ENCODE measurements at places on chromosomes 5 and 9.

DNA sequence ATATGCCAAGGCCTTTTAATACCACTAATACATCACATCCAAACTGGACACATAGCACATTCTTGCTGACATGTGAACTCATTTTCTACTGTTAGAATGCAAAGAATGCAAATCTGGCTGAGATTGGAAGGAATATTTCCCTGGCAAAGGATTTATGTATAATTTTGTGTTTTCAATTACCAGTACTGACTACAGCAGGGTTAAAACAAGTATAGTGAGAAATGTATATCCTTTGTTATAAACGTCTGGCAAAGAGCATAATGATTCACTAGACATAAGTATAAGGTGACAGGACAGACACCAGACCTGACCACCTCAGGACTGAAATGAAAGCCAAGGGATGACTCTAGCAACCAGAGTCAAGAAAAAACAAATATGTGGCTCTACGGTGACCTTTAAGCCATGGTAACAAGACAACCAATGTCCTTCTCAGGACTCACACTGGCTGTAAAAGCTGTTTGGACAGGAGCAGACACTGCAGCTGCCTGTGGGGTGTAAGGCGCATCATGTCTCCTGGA, 95.0 kb downstream of the MRPS27 start:
- no peak for DNase-seq

DNA sequence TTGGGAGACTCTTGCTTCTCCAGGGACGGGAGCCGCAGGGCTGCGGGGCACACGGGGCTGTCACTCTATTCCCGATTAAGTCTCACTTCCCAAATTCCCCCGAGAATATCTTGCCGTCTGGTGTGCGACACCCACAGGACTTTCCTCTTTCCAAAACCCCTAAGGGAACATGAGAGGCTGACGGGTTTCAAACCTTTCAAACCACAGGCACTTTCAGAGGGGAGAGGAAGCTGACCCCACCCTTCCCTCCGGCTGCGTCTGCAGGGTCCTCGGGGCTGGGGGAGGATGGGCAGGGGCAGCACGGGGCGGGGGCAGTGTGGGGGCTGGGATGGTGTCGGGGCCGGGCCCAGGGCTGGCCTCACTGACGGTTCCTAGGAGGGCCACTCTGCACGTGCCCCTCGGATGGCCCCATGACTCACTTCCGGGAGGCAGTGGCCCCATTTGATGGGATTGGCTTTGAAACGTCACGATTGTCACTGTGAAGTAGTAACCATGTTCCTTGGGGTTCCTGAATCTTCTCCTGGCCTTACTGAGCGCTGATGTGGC, 38.2 kb downstream of the SLC9A3 start:
- no peak for DNase-seq

- no peak for DNase-seq
Measured at GRCh38 chr5:16592255-16592654, 24.5 kb downstream of the RETREG1 start.

GRCh38 chr9:123067136-123067535, 33.7 kb downstream of the GPR21 start:
- no peak for DNase-seq

DNA sequence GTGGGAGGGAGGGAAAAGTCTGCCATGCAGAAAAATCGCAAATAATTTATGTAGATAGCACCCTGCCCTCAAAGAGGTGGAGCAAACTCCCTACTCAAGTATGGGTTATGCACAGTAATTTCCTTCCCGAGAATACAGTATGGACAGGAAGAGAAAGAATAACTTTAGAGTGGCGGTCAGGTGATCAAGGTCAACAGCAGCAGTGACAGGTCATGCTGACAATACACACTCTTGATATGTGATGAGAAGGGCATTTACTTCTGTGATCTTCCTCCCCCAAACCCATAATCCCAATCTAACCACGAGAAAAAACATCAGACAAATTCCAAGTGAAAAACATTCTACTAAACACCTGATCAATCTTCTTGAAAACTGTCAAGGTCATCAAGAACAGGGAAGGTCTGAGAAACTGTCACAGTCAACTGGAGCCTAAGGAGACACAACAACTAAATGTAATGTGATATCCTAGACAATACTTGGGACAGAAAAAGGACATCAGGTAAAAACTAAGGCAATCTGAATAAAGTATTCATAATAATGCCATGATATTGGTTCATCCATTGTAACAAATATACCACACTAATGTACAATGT, 11.7 kb downstream of the BICD2 start:
- DNase-seq: no peak

- DNase-seq: no peak
Measured at GRCh38 chr5:113384782-113385285, 50.0 kb downstream of the TSSK1B start.

DNA sequence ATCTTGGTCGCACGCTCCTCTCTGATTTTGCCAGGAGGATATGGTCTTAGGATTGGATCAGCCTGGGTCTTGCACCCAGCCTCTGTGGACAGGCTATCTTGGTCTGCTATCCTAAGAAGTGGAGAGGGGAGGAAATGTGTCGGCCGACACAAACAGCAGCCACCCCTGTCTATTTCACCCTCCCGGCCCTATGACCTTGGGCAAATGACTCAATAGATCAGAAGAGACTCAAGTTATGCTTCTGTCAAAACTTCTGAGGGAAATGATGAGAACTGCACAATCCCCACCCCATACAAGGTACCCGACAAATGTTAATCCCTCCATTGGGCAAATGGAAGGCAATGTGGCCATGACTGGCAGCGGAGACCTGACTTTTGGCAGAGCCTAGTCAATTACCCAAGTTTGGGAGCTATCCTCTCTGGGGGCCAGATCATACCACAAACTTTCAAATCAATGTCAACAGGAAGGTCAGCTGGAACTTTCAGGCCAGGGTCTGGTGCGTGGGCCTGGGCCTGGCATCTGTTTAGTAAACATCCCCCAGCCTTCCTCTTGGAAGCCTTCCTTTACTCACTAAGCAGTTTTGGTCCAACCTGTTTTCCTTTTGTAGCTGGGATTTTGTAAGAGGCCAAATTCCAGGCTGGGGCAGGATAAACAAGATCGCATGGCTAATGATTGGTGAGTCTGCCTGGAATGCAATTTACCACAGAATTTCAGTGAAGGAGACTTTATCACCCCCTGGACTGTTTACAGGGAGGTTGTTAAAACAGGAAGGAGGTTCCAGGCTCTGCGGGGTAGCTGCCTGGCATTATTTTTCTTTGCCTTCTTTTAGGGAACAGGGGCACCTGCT, 64.2 kb upstream of the CPEB4 start:
- DNase-seq: peak; percentile 86

- no peak for DNase-seq
Measured at GRCh38 chr5:168153263-168153875, 138.1 kb upstream of the WWC1 start.

- no peak for DNase-seq
Measured at GRCh38 chr9:121328876-121329681, 41.0 kb downstream of the STOM start.

DNA sequence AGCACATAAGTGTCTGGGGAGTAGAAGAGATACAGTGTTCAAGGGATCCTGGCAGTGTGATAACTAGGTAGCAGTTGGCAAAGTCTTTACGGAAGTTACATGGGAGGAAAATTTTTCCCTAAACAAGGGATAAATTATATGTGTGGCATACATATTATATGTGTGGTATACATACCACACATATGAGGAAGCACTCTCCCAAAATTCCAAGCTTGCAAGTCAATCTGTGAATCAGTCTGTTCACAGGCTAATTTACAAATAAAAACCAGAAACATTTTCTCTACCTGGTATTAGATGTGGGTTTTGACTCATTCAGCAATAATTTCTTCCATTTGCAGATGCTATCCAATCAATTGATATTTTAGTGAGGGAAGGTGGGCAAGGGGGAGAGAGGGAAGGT, 110.0 kb downstream of the ISOC1 start:
- DNase-seq: no peak

DNA sequence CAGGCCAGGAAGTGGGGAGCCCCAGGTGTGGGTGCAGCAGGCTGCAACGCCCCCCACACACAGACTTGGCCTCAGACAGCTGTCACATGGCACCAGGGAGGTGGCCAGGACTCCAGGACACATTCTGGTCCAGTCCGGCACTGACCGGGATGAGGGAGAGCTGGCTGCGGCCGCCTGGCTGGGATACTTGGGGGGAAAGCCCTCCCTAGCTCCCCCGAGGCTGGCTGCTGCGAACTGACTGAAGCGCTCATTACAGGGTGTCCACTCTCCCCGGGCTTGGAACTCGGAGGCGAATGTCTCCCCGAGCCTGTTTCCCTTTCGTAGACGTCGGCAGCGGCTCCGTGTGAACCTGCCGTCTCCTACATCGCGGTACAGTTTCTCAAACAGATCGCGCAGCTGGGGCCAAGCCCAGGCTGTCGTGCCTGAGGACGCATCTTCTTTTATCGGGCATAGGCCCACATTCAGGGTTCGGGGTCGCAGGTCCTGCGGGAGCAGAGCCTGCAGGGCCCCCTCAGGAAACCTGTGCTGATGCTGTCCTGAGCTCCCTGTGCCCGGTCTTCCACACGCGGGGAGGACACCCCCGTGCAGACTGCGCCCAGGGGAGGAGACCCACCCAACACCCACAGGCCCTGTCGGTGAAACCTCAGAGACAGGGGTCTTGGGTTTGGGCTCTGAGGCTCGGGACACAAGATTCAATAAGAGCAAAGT, 19.8 kb downstream of the NACC2 start:
- DNase-seq: no peak

DNA sequence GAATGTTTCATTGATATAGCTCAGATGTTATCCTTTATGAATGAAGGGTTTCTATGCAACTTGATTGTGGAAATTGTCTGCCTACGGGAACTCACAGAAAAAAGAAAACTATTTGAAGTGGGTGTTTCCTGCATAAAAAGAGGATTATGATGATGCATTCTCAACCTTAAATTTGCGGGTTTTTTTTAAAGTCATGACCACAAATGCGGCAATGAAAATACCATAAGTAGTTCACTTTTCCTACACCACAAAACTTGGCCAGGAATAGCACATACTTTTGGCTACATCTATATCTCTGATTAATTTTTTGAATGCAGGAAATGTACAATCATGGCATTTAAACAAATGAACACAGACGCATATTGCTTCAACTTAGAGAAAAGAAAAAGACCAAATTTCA, 754.7 kb downstream of the DTWD2 start:
- DNase-seq: no peak

GRCh38 chr5:69331528-69332445, 814 bp downstream of the CCDC125 start:
- peak; percentile 12 for DNase-seq

GRCh38 chr9:517993-518392, 303.3 kb downstream of the DOCK8 start:
- no peak for DNase-seq

DNA sequence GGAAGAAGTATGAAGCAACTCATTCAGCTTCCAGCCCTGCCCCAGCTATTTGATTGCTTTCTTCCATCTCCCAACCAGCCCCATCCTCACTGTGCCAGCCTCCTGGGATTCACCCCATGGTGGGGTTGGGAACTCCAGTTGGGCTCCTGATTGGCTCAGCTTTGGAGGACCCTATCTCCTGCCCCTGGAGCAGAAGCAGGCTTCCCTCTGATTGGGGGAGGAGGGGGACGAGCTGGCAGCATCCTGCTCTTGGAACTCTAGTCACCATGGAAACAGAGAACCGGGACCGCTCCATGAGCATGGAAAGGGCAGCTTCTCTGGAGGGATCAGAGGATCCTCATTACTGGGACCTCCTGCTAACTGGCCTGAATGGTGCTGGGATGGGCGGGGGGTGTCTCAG, 2.6 kb downstream of the SLC6A7 start:
- DNase-seq: no peak

DNA sequence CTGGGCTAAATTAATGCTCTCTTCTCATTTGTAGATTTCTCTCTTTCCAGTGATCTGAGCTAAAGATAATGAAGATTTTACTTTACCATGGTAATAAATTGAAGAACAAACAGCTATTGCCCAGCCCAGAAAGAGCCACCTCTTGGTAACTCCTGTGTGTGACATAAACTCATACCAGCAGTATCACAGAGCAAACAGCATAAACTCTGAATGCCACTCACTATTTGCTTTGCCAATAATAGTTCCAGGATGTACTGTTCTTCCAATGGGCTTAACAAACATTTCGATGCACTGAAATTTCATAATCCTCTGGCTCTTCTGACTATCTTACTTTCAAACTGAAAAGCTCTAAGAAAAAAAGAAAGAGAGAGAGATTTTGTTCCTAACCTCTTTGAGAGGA, 69.8 kb upstream of the RASEF start:
- DNase-seq: no peak

DNA sequence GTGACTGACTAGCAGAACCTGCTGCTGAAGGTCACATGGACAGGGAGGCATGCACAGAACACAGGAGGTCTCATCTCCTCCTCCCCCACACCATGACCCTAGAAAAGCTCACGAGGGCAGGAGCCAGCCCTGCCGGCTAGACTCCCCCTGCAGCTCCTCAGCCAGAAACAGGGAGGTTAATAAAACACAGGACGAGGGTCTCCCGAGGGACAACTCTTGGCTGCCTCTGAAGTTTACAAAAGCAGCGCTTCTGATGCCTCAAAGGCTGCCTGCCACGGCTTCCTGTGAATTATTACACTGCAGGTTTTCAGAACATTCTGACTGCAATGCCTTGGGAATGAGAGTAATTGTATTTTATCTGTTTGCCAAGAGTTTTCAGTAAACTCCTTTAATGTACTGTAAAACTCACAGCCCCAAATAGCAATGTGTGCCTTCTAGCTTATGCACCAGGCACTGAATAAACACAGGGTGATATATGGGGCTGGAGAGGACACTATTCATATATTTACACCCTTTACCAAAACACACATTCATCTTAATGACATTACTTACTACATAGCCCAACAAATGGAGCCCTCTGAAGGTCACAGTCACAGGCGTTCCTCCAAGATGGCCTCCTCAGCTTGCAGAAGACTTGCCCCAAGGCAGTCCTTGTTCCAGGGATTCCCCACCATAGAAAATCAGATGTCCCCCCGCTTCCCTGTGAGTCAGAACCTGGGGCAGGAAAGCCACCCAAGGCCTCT, 83.7 kb downstream of the C5orf15 start:
- no peak for DNase-seq

DNA sequence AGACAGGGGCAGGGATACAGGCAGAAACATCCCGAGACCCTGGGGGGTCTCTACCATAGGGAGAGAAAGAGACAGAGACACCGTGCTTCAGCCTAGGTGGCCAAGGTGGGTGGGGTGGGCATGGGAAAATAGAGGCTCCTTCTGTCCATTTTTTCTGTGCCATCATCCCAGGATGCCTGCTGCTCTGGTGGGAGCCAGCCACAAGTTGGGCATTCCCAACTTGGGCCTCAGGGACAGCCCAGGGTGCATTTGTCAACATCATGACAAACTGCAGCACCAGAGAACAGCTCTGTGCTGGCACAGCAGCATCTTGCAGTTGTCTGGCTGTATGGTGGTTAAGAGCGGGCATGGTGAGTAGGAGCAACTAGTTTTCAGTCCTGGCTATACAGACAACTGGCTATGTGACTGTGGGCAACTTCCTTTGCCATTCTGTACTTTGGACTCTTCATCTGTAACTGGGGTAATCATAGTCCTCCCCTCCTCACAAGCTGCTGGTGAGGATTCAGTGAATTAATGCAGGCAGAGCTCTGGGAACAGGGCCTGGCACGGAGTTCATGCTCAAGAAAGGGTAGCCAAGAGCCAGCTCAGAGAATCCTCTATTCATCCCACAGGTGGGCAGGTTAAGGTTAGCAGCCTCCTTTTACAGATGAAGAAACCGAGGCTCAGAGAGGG, 100.4 kb downstream of the RGS3 start:
- DNase-seq: no peak

Measured in Calu3 (cell line).